Skeletal muscle tissue (tissue), 5 donors: ENCODE measurements at places on chromosomes 13 and 19. TPM values are rescaled to one million over a fixed set of nuclear protein-coding genes. Genes with fewer than 3 reads are reported as not detected.

The ZSCAN5A gene
- total RNA-seq = 3.1 TPM

The ZIC2 gene
- not detected for total RNA-seq

The SGCG gene
- 60.0 TPM for total RNA-seq

The DENND1C gene
- total RNA-seq = not detected

The HCN2 gene
- total RNA-seq = not detected

The ONECUT3 gene
- total RNA-seq = not detected

The LMTK3 gene
- not detected for total RNA-seq

The SULT2A1 gene
- not detected for total RNA-seq

The IRGC gene
- not detected for total RNA-seq

The WDR88 gene
- total RNA-seq = not detected

The GFY gene
- total RNA-seq = not detected

The INSR gene
- total RNA-seq = 38.6 TPM

The IFNL1 gene
- total RNA-seq = not detected
